ENCODE measurements at places on chromosomes 16 and 17.

DNA sequence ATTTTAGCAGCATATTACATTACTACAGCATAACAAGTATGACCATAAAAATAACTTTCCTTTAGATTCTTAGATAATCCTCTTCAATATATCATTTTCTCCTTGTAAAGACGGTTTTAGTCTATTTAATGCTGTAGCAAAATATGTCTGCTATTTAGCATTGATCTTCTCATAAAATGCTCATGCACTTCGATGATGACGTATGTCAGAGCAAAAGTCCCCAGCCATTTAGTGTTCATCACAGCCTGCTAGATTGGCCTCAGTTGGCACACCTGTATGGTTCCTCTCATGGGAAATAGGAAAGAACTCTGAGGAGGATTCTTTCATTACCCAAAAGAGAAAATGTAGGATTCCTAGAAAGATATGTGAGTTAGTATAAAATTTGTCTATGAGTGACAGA lies 232.2 kb downstream of the MAP2K6 start:
- DNase-seq: no peak

DNA sequence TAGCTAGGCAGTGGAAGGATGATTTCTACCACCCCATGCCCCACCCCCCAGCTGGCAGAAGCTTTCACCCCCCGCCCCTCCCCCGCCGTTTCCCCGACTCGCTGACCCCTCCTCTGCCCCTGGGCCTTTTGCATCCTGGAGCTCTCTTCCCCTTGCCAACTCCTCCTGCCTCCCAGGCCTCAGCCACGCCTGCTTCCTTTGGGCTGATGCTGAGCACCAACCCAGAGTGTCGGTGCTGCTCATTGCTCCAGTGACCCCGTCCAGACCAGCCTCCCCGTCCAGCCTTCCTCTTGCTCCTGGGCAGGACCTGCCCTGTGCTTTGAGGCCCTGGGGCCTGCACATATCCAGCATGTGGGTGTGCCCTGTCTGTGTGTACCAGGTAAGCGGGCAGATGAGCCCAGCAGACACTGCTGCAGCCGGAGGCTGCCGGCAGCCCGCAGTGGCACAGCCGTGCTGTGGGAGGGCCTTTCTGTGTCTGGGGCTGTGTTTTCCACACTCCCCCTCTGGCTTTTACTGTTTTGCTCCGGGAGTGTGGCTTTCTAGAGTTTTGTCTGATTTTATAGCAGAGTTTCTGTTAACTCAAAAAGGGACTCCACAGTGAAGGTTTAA lies 72.9 kb downstream of the JPH3 start:
- no peak for DNase-seq

DNA sequence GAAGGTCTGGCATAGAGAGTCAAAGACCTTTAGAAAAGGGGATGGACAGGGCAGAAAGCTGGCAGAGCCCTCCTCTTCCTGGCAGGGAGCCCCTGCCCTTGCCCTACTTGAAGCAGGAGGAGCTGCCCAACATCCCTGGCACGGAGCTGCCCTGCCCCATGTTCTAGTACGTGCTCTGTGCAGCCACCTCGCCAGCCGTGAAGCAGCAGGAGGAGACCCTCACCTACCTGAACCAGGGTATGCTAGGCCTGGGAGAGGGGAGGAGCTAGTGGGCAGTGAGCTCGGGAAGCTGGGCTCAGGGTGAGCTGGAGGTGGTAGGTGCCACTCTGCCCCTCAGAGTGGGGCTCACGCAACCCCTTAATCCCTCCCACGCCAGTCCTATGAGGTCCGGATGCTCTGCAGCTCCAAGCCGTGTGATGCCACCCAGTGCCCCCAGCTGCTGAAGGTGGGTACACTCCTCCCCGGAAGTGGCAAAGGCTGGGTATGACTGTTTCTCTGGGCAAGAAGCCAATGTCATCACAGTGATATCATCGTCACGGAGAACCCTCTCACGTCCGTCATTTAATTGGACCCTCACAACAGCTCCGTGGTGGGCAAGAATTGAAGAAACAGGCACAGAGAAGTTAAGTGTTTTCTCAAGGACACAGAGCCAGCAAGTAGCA lies 12.7 kb upstream of the STAC2 start:
- no peak for DNase-seq

DNA sequence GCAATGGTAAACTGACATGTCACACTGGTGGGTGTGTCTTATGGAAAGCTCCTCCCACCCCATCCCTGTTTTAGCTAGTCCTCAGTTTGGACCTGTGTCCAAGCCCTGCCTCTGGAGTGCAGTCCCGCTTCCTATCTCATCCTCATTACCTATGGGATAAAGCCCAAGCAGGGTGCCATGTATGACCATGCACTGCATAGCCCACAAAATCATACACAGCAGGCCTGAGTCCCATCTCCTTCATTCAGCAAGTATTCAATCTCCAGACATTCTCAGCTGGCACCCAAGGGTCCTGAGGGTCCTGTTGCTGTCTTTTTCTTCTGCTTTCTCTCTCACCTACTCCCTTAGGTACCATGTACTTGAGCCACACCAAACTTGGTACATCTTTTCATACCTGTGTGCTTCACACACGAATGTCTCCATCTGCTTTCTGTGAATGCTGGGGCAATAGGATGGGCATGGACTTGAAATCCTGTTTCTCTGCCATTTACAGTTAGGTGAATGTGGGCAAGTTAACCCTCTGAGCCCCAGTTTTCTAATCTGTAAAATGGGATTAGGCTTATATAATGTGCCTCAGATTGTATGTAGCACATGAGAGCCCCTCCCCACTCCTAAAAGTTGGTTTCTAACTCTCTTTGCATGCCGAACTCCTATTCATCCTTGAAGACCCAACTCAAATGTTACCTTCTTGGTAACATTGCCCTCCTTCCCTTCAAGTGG lies 28.5 kb downstream of the TNS4 start:
- no peak for DNase-seq

GRCh38 chr17:39400547-39401411 lies 647 bp downstream of the FBXL20 start:
- peak; percentile 9 for DNase-seq

GRCh38 chr17:74601944-74602572 lies 10.0 kb upstream of the CD300LD start:
- DNase-seq: peak; percentile 54

DNA sequence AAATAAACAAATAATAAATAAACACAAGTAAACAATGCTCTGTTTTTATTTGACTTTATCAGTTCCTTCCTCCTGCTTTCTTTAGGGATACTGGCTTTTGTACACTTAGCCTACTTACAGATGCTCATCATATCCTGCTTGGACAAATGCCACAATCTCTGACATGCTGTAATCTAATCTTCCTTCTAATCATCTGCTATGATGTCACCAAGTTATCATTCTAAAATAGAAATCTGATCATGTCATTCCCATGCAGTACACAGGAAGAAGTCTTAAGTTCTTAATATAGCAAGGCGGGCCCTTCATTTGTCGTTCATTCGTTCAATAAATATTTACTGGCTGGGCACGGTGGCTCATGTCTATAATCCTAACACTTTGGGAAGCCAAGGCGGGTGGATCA lies 9.1 kb upstream of the UBB start:
- DNase-seq: no peak

- DNase-seq: peak; percentile 94
Observed at GRCh38 chr16:50266337-50267091, at the start of gene ADCY7. Gene ADCY7, plus strand, starts transcription at chr16:50266551. Its CDS starts 21,629 bp downstream, at chr16:50288180.

DNA sequence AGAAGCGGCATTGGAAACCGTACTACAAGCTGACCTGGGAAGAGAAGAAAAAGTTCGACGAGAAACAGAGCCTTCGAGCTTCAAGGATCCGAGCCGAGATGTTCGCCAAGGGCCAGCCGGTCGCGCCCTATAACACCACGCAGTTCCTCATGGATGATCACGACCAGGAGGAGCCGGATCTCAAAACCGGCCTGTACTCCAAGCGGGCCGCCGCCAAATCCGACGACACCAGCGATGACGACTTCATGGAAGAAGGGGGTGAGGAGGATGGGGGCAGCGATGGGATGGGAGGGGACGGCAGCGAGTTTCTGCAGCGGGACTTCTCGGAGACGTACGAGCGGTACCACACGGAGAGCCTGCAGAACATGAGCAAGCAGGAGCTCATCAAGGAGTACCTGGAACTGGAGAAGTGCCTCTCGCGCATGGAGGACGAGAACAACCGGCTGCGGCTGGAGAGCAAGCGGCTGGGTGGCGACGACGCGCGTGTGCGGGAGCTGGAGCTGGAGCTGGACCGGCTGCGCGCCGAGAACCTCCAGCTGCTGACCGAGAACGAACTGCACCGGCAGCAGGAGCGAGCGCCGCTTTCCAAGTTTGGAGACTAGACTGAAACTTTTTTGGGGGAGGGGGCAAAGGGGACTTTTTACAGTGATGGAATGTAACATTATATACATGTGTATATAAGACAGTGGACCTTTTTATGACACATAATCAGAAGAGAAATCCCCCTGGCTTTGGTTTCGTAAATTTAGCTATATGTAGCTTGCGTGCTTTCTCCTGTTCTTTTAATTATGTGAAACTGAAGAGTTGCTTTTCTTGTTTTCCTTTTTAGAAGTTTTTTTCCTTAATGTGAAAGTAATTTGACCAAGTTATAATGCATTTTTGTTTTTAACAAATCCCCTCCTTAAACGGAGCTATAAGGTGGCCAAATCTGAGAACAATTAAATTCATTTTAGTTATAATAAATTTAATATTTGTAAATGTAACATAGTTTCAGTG lies 1.7 kb downstream of the HEXIM1 start:
- peak; percentile 41 for DNase-seq

DNA sequence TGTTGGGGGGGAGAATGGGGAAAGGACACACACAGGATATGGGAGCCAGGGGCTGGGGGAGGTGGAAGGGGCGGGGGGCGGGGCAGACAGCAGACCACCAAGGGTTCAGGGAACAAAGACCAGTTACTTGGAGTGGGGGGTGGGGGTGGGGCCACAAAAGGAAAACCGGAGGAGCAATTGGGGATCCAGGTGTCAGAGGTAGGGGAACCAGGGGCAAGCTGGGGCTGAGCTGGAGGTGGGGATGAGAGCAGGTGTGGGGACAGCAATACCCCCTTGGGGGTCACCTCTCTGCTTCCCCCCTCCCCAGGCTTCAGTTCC lies 1.4 kb upstream of the ORAI3 start:
- DNase-seq: no peak

All from GM03348 (cell line).